CD4-positive, alpha-beta T cell treated with Interleukin-12 subunit alpha and Interleukin-12 subunit beta, for 1 hour (primary cell): ENCODE measurements at places on chromosomes 16 and 17.

DNA sequence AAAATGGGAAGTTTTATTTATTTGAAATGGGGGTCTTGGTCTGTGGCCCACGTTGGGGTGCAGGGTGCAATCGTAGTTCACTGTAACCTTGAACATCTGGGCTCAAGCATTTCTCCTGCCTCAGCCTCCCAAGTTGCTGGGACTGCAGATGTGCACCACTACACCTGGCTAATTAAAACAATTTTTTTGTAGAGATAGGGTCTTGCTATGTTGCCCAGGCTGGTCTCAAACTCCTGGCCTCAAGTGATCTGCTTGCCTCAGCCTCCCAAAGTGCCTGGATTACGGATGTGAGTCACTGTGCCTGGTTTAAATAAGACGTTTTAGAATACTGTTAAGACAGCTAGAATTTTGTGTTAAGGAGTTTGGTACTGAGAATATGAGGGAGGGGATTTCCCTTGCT, 15.7 kb downstream of the PSMD11 start:
- no peak for DNase-seq

GRCh38 chr17:65987988-65988387, 203.9 kb downstream of the CEP112 start:
- peak; percentile 2 for DNase-seq

GRCh38 chr16:79067600-79067999, 532.9 kb downstream of the MAF start:
- no peak for DNase-seq

DNA sequence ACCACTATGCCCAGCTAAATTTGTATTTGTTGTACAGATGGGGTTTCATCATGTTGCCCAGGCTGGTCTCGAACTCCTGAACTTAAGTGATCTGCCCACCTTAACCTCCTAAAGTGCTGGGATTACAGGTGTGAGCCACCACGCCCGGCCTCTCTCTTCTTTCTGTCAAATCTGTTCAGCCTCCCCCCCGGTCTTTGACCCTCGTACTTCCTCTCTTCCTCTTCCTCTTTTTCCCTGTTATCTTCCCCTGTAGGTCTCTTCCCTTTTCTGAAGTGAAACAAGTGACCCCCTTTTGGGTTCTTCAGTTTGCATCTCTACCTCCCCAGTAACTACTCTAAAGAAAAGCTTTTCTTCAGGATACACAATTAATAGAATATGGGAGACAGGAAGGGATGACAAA, 31.7 kb upstream of the DHX40 start:
- no peak for DNase-seq

DNA sequence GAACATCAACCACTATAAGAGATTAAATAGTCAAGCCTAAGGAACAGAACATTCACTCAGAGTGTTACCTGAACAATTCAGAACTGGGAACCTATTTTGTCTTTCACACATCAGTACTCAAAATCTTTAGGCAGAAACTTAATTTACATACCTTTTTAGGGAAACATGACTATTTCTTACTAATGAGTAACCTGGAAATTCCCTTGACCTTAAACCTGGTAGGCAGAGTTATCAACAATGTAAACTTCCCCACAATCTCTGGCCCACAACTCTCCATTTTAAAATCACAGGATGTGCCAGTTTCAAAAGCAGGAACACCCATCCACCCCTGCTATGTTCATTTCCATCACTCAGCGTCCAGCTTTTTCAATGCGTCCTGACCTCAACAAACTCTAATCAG, 132.9 kb upstream of the ANKFN1 start:
- DNase-seq: no peak

GRCh38 chr16:21263640-21264570, 14.2 kb downstream of the CRYM start:
- DNase-seq: no peak

DNA sequence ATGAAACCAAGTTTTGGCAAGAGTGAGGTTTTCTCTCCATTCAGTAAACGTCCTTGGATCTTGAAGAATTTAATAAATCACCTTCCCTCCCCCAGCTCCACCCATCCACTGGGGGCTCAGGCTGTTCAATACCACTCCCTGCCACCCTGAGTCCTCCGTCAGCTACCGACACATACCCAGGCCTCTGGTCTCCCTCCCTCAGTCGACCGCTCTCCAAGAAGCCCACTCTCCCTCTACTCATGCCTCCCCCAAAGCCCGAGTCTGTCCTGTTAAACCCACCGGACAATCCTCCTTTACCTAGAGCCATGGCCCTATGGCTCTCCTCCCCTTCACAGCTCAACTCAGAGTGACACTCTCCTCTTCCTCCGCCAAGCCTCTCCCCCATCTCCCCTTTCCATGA, 19.7 kb upstream of the SLC4A1 start:
- DNase-seq: no peak

DNA sequence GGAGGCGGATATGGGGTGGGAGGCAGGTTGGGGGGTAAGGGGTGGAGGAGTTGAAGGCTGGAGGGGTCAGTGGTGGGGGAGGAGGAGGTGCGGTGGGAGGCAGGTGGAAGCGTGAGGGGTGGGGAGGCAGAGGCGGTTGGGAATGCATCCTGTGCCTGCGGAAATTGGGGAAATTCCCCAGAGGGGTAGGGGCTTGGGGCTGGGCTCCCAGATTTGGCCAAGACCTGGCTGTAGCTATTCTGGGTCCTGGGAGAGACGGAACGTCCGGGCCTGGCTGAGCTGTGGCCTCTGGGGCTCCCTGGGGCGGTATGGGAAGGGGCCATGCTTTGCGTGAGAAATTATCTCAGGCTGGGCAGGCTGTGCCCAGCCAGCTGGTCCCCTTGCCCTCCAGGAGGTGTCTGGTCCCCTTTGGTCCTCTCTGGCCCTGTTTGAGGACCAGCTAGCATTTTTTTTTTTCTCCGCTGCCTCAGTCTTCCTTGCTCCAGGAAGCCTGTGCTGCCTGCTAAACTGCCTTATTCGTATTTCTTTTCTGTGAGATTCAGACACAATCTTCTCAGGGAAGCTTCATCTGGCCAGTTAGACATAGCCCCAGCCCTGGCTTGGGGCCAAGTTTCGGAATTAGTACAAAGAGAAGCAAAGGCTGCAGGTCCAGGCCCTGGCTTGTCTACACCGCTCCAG, 7.3 kb upstream of the TRPV2 start:
- DNase-seq: peak; percentile 9

- DNase-seq: peak; percentile 85
These were observed 51.8 kb downstream of the BEAN1 start for GRCh38 chr16:66478733-66479511.

GRCh38 chr17:75228847-75229246, 23.4 kb downstream of the NUP85 start:
- DNase-seq: no peak

- DNase-seq: no peak
These were observed 101.2 kb downstream of the YPEL2 start for GRCh38 chr17:59432657-59433056.

DNA sequence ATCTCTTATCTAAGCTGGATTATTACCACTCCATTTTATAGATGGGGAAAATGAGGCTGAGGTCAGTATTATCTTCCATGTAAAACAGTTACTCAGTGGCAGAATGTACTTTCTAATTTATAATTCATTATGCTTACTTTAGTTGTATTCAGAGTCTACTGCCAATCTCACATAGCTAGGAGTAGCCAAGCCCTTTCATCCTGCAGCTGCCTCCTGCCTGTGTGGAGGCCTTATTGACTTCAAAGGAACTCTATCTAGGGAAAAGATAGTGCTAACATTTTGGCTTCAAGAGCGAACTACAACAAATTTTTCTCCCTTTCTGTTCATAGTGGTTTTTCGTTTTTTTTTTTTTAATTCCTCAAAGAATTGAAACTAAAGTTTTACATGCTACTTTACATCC, 12.9 kb downstream of the RPGRIP1L start:
- DNase-seq: no peak

DNA sequence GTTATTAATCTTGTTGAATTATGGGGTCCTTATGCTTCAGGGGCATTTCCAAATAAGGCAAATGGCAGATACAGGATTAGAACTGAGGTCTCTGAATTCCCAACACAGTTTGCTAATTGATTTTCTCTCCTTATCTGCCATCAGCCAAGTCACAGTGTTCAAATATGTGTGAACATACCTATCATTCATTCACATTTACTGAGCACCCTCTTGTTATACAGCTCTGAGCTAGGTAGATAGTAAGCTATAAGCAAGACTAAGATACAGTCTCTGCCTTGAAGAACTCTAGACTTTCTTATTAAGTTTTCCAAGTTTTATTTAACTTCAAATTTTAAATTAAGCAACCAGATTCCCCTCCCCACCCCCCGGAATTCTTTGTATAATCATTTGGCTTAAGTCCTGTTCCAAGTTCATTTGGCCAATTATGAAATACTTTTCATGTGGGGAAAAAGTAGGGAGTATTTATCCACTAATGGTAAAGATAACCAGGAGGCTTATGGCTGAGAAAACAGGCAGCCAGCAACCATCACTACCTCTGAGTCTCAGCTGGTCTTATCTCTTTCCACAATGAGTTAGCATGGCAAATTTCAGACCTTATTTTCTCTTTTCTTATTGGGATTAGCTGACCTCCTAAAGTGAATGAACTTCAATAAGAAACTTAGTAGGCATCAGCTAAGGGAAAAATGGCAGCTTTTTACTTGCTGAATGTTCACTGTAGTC, 31.4 kb upstream of the CORO6 start:
- DNase-seq: no peak

GRCh38 chr16:83316458-83316857, 491.3 kb upstream of the HSBP1 start:
- no peak for DNase-seq

DNA sequence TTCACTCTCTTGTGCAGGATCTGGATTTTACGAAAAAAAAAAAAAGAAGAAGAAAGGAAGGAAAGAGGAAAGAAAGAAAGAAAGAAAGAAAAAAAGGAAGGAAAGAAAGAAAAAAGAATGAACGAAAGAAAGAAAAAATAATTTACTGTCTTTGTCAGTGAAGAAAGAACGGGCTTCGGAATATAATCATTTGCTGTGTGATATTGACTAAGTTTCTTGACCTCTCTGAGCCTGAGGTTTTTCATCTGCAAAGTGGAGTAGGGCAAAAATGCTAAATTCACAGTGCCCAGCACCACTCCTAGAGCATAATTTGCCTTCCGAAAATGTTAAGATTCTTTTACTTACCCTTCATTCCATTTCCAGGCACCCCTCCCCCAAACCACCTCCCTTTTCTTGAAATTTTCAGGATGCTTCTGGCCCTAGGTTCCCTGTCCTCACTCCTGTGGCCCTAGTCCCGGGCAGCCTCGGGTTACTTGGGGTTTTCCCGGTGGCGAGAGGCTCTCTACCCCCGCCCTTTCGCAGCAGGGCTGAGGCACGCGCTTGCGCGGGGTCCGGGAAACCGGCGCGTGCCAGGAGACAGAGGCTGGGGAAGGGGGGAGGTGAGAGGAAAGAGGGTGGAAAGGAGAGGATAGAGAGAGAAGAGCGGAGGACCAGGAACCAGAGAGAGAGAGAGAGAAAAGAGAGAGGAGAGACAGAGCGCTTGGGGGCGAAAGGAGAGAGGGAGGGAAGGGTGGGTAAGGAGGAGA, at the start of gene CNTNAP1:
Gene CNTNAP1 (plus strand): TSS at position 556 of the 746 bp plus-strand sequence. CDS start 299 bp downstream, outside the sequence.
- peak; percentile 26 for DNase-seq

DNA sequence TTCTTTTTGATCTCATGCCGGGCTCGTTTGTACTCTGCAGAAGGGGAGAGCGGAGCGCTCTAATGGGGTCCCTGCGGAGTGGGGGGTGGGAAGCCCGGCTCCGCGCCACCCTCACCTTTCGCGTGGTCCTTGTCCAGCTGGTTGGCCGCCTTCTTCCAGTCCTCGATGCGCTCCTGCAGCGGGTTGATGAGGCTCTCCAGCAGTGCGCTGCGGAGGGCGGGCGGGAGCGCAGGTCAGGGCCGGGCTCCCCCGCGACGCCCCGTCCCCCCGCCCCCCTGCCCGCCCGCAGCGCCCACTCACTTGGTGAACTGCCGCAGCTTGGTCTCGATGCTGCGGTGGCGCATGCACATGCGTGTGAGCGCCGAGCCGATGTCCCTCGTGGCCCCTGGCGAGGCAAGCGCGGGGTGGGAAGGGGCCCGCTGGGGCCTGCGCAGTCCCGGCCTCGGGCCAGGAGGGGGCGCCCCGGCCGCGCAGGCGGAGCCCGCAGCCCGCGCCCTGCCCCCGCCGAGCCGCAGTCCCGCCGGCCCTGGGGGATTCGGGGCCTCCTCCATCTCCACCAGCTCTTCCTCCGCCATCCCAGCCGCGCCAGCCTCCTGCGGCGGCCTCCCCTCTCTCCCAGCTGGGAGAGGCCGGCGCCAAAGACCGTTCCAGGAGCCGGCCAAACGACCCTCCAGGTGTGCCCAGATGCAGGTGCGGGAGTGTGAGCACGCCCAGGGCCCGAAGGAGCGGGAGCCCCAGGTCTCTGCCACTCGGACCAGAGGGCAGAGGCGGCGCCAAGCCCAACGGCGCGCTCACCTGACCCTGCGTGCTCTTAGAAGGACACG, 6.0 kb downstream of the MTSS2 start:
- DNase-seq: no peak

- DNase-seq: no peak
These were observed 572 bp downstream of the KSR1 start for GRCh38 chr17:27456681-27457359.

DNA sequence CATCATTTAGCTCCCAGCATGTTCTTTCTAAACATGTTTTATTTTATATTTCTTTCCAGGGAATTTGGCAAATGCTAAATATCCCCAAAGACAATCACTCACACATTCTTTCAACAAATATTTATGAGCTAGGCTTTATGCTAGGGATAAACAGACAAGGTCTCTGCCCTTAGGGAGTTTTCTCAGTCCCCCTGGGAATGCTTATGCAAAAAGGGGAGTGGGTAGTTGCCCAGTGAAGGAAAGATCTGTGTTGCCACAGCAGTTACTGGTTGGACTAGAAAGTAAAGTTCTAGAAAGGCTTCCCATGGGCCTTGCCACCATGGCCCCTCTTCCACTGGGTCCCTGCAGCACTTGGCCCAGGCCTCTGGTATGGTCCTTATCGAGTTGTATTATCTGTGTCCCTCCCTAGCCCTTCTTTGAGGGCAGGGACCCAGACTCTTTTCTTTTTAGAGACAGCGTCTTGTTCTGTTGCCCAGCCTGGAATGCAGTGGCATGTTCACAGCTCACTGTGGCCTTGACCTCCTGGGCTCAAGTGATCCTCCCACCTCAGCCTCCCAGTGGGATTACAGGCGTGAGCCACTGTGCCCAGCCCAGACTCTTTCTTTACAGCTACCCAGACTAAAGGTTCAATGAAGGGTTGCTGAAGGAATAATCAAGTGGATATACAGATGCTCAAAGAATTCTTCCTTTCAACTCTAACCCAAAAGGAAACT, 78.0 kb downstream of the YPEL2 start:
- DNase-seq: no peak

DNA sequence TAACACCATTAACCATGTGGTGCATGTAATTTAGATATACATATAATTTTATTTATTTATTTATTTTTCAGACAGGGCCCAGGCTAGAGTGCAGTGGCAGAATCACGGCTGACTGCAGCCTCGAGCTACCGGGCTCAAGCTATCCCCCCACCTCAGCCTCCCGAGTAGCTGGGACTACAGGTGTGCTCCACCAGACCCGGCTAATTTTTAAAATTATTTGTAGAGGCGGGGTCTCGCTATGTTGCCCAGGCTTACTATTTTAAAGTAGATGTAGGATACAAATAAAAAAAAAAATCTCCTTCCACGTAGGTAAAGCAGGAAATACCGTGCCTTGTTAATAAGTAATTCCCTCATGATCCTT, 446 bp upstream of the COQ7 start:
- DNase-seq: no peak

GRCh38 chr17:50501054-50501453, 7.2 kb upstream of the MYCBPAP start:
- DNase-seq: peak; percentile 40
